Amniotic stem cell (primary cell): ENCODE measurements at places on chromosomes 3 and 15.

GRCh38 chr3:112974894-112975293 lies at the start of gene CD200R1:
CD200R1 (minus strand) TSS chr3:112975103; CDS start chr3:112974857, 246 bp downstream.
- no peak for DNase-seq

GRCh38 chr15:60469893-60470641 lies 8.9 kb downstream of the ICE2 start:
- no peak for DNase-seq

- DNase-seq, result no peak
These were observed 47.9 kb upstream of the LCTL start for GRCh38 chr15:66613743-66614142.

DNA sequence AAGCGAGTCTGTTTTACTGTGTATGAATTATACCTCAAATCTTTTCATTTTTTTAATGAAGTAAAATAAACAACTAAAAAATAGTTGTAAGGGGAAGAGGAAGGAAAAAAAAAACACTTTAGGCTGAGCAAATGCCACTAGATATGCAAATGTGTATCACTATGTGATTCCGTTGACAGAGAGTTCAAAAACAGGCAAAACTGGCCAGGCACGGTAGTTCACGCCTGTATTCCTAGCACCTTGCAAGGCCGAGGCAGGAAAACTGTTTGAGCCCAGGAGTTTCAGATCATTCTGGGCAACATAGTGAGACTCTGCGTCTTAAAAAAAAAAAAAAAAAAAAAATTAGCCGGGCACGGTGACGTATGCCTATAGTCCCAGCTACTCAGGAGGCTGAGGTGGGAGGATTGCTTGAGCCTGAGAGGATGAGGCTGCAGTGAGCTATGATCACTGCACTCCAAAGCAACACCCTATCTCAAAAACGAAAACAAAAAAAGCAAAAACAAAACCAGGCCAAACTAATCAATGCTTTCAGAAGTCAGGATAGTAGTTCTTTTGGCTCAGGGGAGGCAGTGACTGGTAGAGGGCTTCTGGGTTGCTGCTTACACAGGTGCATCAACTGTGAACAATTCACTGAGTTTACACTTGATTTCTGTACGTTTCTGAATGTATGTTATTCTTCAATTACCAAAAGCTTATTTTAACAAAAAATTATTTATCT lies 7.4 kb downstream of the PRC1 start:
- DNase-seq, result no peak

GRCh38 chr3:66419036-66419435 lies 81.8 kb downstream of the LRIG1 start:
- DNase-seq, result no peak

DNA sequence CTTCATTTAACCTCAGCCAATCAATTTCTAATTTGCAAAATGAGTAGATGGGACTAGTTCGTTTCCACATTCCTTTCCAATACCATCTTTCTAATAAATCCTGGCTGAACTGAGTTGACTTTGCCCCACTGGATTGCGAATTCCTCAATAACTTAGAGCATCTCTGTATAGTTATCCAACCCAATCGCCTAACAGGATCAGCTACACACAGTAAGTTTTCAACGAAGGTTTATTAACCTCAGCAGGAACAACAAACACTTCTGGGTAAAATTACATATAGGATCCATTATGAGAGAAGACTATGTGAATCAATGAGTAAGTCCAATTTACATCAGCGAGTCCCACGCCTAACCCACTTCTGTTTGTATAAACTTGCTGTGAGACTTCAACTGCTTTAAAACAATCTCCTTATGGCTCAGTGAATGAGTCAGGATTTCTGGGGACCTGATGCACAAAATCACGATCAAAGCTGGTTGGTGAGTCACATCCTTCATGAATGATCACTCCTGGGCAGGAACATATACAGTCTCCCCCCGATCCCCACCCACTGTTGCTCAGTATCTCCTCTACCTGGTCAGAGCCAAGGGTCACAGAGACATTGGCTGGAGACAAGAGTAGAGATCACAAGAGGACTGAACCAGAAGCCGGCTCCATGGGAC lies 142.8 kb downstream of the EDEM1 start:
- no peak for DNase-seq

- DNase-seq, result no peak
These were observed 164.5 kb upstream of the TPM1 start for GRCh38 chr15:62878070-62878469.

- DNase-seq, result no peak
These were observed 14.0 kb upstream of the CYP11A1 start for GRCh38 chr15:74381481-74381880.

DNA sequence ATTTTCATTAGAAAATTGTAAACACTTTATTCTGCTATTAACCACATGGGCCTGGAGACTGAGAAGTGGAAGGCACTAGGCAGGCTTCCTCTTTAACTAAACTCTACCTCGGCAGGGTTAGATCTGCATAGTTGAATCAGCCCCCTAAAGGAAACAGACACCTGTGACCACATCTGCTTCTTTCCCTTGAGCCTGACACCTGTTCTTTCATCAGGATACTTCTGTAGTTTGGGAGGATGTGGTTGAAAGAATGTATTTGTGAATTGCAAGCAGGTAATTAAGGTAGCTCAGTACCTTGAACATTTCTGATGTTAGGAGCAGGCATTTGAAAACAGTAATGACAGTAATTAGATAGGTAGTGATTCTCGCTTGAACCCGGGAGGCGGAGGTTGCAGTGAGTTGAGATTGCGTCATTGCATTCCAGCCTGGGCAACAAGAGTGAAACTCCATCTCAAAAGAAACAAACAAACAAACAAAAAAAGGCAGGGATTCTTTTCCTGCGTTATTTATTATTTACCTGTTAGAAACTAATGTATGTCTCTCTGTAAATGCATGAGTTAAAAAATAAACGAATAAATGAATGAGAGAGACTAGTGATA lies 468.5 kb downstream of the NLGN1 start:
- no peak for DNase-seq

- no peak for DNase-seq
These were observed 798.7 kb downstream of the DIPK2A start for GRCh38 chr3:144770281-144770680.

DNA sequence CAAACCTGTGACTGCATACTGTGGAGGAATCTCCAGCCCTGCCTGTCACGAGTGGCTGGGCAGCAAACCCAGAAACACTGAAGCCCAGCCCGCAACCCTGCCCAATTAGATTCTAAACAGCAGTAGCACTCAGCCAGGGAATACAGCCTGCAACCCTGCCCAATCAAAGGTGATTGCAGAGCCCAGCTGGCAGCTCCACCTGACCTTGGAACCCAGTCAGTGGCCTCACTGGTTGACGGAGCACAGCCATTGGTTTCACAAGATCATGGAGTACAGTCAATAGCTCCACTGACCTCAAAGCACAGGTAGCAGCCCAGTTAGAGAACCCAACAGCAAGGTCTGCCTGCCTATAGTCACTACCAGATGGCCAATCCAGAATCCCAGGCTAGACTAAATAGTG lies 35.2 kb upstream of the MYLK start:
- no peak for DNase-seq

GRCh38 chr3:124834723-124835718 lies 52.1 kb downstream of the ITGB5 start:
- no peak for DNase-seq

DNA sequence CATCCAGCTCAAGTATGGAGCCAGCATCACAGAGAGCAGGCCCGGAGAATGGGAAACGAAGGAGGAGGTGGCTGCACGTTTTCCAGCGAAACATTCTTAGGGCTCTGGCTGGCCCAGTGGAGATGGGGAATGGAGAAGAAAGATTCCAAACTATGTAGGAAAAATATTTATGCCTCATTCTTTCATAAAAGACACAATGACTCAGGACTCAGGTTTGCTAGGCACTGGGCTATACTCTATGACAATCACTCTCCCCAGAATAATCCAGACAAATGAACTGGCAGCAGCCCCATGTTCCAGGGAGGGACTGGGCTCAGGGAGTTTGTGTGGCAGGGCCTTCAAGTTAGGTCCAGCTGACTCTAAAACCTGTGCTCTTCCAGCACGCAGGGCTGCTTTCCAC lies 110.8 kb upstream of the RAD18 start:
- DNase-seq, result no peak

DNA sequence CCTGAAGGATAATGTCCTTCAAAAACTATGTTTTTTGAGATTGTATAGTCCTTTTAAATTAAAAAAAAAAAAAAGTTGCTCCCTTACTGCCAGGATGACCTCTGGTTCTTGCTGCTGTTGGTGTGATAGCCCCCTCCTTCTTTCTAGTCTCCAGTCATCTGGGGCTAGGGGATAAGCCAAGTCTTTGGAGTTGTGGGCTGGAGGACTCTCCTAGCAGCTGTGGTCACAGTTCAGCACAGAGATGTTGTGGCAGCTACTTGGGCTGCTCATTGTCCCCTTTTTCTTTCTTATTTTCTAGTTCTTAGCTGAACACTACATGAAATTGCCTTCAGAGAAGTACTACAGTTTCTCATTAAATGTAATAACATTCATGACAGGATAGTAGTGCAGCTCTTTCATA lies 39.2 kb upstream of the APH1B start:
- no peak for DNase-seq

GRCh38 chr3:176522436-176522835 lies 674.8 kb downstream of the TBL1XR1 start:
- DNase-seq, result no peak

- no peak for DNase-seq
These were observed 13.2 kb downstream of the LIMD1 start for GRCh38 chr3:45607790-45608189.

DNA sequence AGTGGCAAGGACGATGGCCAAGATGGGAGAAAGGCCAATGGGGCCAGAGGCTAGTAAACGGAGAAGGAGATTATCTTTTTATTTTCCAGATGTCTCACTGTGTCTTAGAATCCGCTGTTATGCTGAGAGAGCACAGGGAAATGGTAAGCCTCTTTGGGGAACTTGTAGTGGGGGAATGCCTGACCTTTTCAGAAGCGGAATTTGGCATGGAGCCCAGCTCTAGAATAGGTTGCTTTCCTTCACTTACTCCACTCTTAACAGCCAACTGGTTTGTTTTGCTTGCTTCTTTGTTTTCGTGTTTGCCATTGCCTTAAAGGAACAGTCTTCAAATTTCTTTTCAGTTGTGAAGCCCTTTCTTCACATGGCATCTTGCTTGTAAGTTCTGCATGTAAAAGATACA lies 316.2 kb upstream of the THRB start:
- no peak for DNase-seq

DNA sequence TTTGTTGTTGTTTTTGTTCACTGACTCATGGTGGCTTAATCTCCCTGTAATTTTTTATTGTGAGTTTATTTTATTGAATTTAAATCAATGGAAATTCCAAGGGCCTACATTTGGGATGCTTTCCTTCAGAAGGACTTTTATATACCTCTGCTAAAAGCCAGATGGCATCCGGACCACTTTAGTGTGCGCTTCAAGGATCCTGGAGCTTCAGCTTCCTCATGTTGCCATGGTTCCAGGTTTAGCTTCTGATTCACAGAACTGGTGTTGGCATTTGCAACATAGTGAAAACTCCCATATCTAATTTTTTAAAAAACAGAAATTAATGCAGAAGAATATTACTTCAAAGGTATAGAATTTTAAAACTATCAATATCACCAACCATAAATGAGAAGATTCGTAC lies 8.5 kb upstream of the HACD2 start:
- no peak for DNase-seq

- no peak for DNase-seq
These were observed 783.3 kb downstream of the ZPLD1 start for GRCh38 chr3:103218146-103218545.

DNA sequence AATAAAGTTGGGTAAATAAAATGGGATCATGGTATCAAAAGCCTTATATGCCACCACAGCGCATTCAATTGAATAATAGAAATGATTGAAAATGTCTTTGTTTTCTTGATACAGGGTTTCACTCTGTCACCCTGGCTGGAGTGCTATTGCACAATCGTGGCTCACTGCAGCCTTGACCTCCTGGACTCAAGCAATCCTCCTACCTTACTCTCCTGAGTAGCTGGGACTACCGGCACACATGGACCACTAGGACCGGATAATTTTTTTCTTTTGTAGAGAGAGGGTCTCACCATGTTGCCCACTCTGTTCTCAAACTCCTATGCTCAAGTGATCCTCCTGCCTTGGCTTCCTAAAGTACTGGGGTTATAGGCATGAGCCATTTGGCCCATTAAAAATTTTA lies 33.8 kb upstream of the BBX start:
- no peak for DNase-seq

- no peak for DNase-seq
These were observed 231.5 kb downstream of the THRB start for GRCh38 chr3:24263069-24263668.

GRCh38 chr3:58581328-58582091 lies 4.3 kb upstream of the FAM107A start:
- no peak for DNase-seq

DNA sequence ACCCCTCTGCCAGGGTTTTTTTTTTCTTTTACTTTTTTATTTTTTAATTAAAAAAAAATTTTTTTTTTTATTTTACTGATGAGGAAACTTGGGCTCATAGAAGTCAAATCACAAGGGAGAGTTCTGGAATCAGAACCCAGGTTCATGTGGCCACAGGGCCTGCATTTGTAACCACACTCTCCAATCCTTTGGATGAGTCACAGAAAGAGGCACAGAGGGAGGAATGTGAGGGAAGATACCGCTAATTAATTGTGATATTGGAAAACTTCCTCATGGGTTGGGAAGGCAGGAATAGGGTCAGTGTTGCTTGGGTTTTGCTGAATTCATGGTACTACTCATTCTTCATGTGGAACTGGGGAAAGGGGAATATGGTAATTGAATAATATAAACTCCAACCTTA lies 132.9 kb upstream of the SLC6A11 start:
- DNase-seq, result no peak

GRCh38 chr3:4071481-4072184 lies 231.5 kb upstream of the SETMAR start:
- DNase-seq, result no peak

GRCh38 chr3:33145901-33146580 lies 32.2 kb downstream of the CRTAP start:
- DNase-seq, result no peak
